Dermis blood vessel endothelial cell (primary cell): ENCODE measurements at places on chromosomes 2 and 18. TPM values are rescaled to one million over a fixed set of nuclear protein-coding genes. Genes with fewer than 3 reads are reported as not detected.

DNA sequence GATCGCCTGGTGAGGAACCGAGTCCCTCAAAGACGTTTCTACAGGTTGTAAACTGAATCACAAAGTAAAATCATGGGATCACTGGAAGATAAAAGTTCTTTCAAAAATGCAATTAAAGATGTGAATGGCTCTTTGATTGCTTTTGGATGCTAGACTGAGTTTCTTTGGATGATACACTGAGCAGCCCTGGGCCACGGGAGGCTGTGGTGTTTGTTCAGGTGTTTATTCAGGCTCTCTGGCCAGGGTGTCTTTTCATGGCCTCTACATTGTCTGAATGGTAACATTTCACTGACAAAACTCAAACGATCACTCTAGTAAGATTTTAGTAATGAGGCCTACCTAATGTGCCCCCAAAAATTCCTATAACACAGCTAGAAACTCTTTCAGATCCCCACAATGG lies 48.4 kb upstream of the SPATS2L start:
- no peak for DNase-seq

Gene PLA2R1
- 17.0 and 32.3 TPM in 2 replicates for total RNA-seq

GRCh38 chr18:32244881-32245280 lies 55.0 kb downstream of the MEP1B start:
- no peak for DNase-seq

DNA sequence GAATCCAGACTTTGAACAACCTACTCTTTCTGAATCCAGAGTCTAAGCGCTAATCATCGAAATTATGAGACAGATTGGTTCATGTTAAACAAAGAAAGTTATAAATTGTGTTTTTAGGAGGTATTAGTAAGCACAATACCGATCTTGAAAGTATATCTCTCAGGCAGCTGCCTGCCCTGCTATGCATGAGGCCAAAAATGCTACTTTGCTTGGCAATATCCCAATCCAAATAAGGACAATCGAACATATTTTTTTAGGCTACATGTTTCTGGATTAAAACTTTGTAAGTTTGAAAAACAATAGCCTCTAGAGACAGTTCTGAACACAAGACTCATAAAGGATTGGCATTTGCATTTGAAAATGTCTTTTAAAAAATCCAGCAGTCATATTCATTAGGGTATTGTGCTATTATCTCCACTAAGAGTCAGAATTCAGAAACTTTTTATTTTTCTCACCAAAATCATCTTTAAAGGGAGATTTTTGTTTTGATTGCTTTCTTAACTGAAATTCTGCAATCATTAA lies 167.1 kb downstream of the PDE1A start:
- peak; percentile 24 for DNase-seq

GRCh38 chr2:233856184-233856583 lies 1.8 kb upstream of the HJURP start:
- DNase-seq, result no peak

Gene RIT2
- not detected in 2 replicates for total RNA-seq

DNA sequence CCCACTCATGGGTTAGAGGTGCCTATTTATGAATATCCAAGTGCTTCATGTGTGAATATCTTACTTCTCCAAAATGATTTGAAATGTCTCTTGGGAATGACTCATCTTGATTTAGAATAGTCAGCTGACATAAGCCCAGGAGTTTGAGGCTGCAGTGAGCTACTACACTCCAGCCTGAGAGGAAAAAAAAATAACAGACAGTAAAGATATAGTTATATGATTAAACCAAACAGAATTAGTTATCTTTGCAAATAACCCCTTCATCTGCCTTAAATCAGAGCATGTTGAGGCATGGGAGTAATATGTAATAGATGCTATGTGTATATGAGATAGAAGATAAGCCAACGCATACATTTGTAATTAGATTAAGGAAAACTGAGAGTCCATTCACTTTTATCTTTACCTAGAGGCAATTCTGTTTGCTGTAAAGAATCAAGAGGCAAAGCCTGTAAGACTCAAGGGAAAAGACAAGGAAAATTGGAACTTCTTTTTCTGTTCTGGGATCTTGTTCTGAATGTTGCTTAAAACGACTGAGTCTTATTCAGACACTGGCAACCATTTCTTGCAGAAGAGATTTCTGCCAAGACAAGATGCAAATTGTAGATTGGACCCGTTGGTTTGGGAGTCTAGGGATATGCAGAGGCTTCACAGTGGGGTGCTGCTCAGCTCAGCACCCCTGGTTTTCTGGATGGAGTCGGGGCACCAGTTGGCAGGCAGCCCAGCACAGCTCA lies 104.4 kb downstream of the LIPG start:
- DNase-seq, result peak; percentile 32

- DNase-seq, result peak; percentile 45
Observed at GRCh38 chr2:177172034-177172880, 40.3 kb upstream of the HNRNPA3 start.

GRCh38 chr2:37323781-37324535 lies 675 bp downstream of the PRKD3 start:
- peak; percentile 52 for DNase-seq

GRCh38 chr2:168152902-168153530 lies 94.4 kb downstream of the STK39 start:
- no peak for DNase-seq

DNA sequence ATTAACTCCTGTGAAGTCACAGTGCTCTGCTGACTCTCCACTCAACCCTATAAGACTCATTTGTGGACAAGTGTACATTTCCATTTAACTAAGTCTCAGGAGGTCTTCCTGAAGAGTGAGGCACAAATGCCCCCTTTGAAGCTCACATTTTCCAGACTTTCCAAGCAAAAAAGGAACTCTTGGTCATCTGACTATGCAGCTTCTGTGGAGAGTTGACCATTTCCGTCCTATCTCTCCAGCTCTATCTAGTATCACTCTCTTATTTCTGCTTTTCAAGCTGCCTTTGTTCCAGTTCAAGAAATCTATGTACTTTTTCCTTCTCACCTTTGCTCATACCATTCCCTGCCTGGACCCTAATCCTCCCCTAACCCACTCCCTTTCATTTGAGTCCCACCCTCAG lies 77.0 kb downstream of the ANTXR1 start:
- DNase-seq, result no peak

Gene NYAP2
- not detected in 2 replicates for total RNA-seq

- DNase-seq, result peak; percentile 5
Observed at GRCh38 chr2:229974266-229974665, 52.0 kb downstream of the FBXO36 start.

Gene ALPP
- total RNA-seq, result not detected in 2 replicates
